Osteocyte (in vitro differentiated cells): ENCODE measurements at places on chromosomes 5 and 9. TPM values are rescaled to one million over a fixed set of nuclear protein-coding genes. Genes with fewer than 3 reads are reported as not detected.

Gene AGPAT2
- total RNA-seq = 34.4 and 36.4 TPM in 2 replicates

GRCh38 chr9:98186236-98186635 lies 6.2 kb downstream of the CORO2A start:
- no peak for DNase-seq

DNA sequence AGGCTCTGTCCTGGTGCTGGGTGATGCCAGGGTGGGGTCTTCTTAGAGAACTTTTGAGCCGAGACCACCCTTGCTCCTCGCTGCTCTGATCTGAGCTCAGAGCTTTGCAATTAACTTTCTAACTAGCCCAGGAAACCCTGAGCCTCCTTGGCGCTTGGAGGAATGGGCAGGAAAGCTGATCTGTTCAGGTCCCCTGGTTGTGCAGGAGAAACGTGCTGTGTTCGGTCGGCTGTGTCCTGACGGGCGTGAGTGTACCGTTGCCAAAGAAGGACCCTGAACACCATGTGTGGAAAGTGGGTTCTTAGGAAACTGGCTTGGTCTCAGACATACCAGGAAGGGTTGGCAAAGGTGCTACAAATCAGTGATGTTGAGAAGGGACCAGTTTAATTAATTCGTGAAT lies 1.8 kb downstream of the TCF7 start:
- DNase-seq = no peak

- no peak for DNase-seq
Observed at GRCh38 chr5:23631302-23632045, 124.1 kb downstream of the PRDM9 start.

GRCh38 chr9:34139477-34140146 lies 13.1 kb upstream of the DCAF12 start:
- no peak for DNase-seq

- no peak for DNase-seq
Observed at GRCh38 chr9:109904666-109905065, 124.7 kb downstream of the PALM2AKAP2 start.

DNA sequence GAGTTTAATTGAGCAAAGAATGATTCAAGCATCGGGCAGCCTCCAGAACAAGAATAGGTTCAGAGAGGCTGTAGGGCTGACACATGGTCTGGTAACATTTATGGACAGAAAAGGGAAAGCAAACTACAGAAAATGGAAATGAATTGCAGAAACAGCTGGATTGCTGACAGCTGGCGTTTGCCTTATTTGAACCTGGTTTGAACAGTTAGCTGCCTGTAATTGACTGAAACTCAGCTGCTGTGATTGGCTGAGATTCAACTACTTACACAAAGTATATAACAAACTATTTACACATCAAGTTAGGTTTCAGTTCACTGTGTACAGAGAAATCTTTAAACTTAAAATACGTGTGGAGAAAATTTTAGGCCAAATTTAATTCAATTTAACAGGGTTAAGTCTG lies 441.7 kb downstream of the PRELID2 start:
- no peak for DNase-seq

- DNase-seq = no peak
Observed at GRCh38 chr9:79912318-79913070, 340.7 kb downstream of the TLE4 start.
